NCI-H2081 (cell line): ENCODE measurements at places on chromosomes 1 and 21.

- no peak for DNase-seq
Observed at GRCh38 chr1:165886983-165887382, 59.6 kb downstream of the UCK2 start.

DNA sequence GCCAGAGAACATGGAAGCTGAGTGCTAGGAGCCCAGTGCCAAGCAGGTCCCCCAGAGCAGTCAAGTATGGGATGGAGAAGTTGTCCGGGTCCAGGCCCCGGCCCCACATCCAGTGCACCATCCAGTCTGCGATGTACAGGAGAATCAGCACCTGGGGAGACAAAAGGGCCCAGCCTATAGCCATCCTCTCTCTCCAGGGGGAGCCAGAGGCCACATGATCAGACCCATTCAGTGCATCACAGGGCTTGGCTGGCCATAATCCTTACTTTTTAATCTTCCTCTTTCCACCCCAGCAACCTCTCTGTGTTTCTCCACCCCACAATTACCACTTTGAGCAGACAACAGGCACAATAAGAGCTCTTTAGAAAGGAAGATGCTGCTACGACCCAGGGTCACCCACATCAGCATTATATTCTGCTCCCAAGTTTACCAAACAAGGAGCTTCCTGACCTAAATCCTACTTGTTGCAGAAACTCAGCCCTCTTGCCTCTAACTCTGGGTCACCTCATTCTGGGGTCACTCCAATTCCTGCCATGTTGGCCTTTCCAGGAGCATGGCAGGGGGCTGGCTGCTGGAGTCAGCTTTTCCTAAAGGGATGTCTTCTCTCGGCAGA lies 16.4 kb upstream of the RAB29 start:
- DNase-seq = peak; percentile 67

DNA sequence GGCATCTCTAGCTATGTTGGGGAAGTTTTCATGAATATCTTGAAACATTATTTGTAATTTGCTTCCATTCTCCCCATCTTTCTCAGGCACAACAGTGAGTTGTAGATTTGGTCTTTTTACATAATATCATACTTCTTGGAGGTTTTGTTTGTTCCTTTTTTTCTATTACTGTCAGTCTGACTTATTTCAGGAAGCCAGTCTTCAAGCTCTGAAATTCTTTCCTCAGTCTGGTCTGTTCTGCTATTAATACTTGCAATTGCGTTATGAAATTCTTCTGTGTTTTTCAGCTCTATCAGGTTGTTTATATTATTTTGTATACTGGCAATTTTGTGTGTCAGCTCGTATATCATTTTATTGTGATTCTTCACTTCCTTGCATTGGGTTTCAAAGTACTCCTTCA lies 424.6 kb upstream of the PTBP2 start:
- DNase-seq = no peak

GRCh38 chr1:87963556-87963955 lies 634.9 kb downstream of the LMO4 start:
- DNase-seq = no peak

- no peak for DNase-seq
Observed at GRCh38 chr1:210313046-210313595, 15.6 kb upstream of the HHAT start.

- DNase-seq = no peak
Observed at GRCh38 chr21:39221282-39221996, 38.2 kb upstream of the PSMG1 start.

GRCh38 chr1:192485692-192486436 lies 89.7 kb upstream of the RGS1 start:
- DNase-seq = no peak

- peak; percentile 97 for DNase-seq
Observed at GRCh38 chr1:216723274-216723780, at the start of gene ESRRG. Gene ESRRG, minus strand, starts transcription at chr1:216723429. Its CDS starts 130 bp downstream, at chr1:216723299.

DNA sequence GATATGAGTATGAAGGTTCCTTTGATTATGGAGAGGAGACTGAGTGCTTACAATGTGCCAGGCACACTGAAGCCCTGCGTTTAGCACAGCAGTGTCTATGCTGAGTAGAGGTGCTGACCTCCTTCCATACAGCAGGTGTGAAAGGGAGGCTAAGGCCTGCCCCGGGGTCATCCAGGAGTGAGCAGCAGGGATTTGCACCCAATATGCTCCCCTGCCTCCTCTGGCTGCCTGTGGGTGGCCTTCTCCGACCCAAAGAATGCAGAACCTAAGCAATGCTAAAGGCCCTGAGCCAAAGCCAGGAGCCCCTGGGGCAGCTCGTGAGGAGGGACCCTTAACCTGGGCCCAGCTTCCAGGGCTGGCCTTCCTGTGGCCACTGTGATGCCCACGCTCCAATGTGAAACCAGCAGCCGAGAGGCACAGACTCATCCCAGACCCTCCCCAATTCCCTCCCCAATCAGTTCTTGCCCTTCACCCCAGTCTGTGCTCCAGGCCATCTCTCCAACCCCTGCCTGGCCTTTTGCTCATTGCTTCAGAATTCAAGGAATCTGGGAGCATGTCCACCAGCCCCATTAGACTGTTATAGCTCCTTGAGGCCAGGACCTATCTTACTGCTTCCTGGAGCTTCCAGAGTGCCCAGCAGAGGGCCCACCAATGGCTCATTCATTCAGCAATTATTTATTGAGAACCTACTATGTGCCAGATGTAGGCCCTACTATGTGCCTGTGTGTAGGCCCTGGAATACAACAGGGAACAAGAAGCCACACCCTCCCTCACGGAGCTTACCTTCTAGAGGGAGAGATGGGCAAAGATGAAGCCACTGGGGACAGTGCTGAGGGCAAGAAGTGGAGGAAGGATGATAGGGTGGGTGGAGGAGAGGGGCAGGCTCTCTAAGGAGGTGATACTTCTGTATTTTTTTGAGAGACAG lies 53.3 kb downstream of the TAS1R2 start:
- DNase-seq = no peak

- DNase-seq = no peak
Observed at GRCh38 chr1:168535536-168535935, 8.3 kb downstream of the XCL2 start.

DNA sequence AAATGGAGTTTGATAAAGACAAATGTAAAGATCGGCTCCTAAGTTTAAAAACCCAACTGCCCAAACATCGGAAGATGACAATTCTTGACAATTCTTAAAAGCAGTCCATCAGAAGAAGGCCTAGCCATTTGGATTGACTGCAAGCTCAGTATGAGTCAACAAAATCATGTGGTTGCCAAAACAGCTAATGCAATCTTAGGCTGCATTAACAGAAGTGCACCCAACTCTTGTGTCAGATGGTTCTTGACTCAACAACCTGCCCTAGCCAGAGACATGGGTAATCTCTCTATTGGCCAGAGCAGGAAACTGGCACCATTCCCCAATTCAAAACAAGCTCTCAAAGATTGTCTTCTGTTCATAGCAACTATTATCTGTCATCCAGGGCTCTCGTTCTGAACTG lies 9.9 kb upstream of the NCF2 start:
- DNase-seq = no peak

DNA sequence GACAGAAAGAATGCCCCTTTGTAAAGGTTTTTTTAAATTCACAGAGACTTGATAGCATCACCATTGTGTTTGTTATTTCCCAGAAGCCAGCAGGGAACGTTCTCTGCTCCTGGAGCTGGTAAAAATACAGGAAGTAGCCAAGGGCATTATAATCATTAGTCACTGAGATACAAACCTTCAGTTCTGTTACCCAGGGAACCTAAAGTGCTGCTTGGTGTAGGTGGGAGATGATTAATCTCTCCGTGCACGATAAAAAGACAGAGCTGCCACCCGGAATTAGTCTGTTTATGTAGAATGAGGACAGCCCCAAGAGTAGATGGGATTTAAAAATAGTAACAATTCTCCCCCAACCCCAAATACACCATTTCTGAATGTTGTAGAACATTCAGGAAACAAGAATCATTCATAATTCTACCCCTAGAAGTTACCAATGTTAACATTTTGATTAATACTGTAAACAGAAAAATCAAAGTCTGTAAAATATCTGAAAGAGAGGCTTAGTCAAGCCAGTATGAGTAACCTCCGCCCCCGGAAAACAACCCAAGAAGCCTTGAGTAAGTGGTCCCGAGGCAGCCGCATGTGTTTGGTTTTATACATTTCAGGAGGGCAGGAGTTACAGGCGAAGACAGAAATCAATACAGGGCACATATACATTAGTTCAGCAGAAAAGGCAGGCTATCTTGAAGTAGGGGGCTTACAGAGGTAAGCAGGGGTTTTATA lies 45.3 kb upstream of the CTBS start:
- DNase-seq = peak; percentile 51

GRCh38 chr1:225846331-225847310 lies 35.6 kb downstream of the TMEM63A start:
- no peak for DNase-seq

DNA sequence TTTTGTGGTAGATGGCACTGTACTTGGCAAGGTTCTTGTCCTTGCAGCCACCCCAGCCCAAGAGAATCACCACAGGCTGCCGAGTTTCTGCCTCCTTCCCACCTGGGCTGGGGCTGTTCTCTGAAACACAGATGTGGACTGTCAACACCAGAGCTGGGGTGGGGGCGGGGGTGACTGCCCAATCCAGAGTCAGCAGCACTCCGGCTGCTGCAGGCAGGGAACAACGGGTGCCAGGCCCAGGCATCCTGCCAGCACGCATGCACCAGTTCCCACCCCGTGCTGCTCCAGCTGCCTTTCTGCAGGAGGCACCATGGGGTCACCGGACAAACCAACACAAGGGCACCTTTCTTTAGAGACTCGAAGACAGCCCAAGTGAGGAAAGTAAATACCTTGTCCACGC lies 14.1 kb downstream of the TMEM53 start:
- peak; percentile 88 for DNase-seq

- no peak for DNase-seq
Observed at GRCh38 chr21:32426066-32426465, 13.6 kb downstream of the EVA1C start.

DNA sequence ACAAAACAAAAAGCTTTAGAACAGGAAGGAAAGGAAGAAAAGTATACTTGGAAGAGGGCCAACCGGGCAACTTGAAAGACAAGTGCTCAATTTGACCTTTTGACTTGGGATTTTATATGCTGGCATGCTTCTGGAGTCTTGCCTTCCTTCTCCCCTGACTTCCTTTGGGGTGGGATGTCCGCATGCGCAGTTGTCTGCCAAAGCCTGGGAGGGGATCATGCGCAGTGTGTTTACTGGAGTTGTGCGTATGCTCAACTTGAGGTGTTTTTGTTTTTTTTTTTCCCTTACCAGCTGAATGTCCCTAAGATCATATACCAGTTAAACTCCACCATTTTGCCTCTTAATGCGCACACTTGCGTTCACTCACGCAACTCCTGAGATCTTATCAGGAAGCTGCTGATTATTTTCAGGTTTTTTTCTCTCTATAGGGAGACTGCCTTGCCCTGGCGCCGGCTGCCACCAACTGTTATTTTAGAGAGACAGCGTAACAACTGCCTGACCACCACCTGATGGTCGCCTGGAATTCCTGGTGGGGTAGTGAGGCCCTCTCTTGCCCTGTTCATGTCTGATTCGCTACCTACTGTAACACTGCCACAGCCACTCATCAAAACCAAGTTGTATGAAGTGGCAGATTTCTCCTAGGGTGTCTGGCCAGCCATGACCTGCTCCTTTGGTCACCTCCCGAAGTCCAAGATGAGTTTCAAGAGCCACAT lies 138.7 kb upstream of the ZNF644 start:
- no peak for DNase-seq

DNA sequence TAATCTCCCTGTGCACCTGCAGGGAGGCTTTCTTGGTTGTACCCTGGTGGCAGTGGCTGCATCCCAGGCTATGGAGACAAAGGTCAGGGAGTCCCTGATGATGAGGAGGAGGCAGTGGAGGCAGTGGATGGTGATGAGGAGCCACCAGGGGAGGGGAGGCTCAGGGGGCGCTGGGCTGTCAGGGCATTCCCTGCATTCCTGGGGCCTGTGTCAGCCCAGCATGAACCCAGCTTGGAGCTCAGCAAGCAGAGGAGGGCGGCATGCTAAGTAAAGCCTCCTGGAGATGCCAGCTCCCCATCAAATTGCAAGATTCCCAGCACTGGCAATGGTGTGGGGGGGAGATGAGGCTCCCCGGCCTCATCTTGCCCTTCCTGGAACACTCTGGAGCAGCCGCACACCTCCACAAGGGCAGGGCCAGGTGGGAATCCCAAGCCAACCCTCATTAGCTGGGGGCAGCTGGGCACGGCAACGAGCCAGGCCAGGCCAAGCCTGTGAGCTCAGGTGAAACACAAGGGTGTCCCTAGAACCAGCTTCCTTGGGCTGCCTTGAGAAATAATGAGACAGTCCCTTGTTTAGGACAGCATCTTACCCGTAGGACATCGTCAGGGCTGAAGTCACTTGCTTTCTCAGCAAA lies 469.5 kb downstream of the MATN1 start:
- DNase-seq = no peak

GRCh38 chr1:180136968-180137356 lies 17.7 kb upstream of the QSOX1 start:
- DNase-seq = no peak

GRCh38 chr1:109765896-109766615 lies 2.3 kb upstream of the EPS8L3 start:
- no peak for DNase-seq
